CD4-positive, alpha-beta T cell (primary cell): ENCODE measurements at places on chromosomes 3 and 15.

DNA sequence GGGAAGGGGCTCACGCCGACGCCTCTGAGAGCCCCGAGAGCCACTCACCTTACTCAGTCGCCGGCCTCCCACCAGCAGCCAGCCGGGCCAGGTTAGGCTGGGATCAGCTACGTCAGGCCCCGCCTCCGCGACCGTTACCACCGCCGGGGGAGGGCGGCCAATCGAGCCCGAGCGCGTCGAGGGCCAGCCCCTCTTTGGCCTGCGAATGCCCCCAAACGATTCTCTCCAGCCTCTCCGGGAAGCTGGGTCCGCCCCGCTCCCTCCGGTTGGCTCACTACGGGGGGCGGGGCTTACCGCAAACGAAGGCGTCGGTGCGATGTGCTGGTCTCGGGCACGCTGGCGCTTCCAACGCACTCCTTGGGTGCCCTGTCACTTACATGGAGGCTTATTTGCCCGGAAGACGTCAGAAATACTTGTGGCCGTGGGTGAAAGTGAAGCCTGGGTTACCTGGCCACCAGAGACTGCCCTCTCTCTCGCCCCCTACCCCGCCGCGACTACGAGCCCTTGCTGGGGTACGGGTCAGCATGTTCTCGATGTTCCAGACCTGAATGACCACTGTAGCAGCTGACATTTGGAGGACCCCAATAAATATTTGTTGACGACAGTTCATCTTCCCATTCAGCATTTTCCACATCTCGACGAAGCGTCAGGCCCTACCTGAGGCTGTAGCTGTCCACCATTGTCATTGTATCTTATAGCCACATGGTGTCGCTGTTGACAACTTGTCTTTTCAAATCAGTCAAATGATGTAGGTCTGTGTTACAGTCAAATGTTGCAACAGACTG, at the start of gene CEP70:
Gene CEP70 (minus strand): TSS at position 111 of the 785 bp plus-strand sequence. CDS start 21,333 bp downstream, outside the sequence.
- DNase-seq, result peak; percentile 89

DNA sequence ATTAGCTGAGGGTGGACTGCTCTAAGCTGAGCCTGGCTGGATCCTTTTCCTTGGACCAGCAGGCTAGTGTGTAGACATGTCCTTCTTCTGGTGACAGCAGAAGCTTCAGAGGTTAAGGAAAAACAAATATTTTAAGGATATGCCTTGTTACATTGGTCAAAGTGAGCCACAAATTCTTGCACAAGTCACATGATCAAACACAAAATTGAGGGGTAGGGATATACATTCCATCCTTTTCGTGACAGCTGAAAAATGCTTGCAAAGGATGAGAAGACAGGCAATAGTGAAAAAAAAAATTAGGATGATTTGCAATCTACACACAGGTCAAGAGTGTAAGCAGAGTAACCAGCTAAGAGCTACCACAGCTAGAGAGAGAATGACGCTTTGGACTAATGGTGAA, 21.1 kb upstream of the OXTR start:
- DNase-seq, result no peak

DNA sequence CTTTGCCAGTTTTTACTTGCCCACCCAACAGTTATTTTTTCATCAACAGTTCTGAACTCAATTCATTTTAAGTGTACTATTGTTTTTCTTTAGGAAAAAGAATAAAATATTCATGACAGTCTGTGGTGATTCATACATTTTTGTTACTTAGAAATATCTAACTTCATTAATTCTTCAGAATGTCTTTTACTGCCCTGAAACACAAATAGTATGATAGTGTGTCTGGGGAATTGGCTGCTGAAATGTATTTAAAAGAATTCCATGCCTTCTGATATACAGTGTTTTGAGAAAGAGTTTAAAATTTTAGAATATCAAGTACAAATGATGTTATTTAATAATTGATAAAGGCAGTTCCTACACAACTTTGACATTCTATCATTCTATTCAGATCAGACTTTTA, 854.1 kb downstream of the NAALADL2 start:
- no peak for DNase-seq

DNA sequence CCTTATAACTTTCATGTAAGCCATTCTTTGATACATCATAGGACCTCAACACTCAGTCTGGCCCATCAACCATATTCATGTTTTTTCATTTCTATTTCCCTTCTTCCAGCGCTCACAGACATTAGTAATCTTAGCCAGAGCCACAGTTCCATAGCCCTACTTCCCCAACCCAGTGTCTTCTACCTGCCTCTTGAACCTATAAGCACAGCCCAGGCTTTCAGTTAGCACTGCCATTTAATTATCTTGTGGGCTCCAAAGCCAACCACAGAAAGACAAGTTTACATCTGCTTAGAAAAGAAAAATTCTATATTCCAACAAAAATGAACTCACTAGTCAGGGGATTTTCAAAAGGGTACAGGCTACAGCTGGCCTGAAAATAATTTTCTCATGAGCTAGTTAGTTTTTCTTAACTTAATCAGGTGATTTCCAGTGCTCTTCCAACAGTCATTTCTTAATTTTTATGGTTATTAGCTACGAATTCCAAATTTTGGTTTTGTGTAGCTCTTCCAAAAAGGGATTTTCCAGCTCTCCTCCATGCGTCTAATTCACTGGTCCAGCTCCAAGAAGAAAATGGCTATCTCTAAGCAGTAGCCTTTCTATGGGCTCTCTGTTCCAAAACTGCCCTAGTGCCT, 13.7 kb downstream of the CD200 start:
- DNase-seq, result no peak

- no peak for DNase-seq
Measured at GRCh38 chr3:171156401-171157010, 130.0 kb upstream of the SLC2A2 start.

GRCh38 chr3:73765878-73766545, 141.3 kb upstream of the PDZRN3 start:
- DNase-seq, result no peak

DNA sequence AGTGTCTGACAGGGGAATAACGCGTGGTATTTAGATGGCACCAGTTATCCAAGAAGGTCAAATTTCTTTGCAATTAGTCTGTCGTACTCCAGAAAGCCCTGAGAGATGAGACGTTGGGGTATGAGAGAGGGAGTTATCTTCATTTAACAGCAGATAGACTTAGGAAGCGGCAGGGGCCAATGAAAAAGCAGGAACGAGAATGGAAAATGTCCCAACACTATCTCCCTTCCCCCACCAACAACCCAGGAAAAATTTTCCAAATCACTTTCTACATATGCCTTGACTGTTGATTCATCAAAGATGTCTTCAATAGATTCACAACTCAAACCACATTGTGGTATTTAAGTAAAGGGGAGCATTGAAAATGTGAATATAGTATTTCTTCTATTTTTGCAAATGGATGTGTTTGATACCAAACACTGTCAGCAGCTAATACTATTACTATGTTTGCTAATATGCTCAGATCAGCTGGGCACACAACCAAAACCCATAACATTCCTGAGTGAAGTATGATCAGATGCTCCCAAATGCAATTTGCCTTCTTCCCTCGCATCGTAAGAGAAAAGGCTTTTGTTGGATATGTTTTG, 13.3 kb upstream of the GREM1 start:
- DNase-seq, result no peak

- no peak for DNase-seq
Measured at GRCh38 chr15:71509139-71509538, 301.2 kb upstream of the NR2E3 start.

GRCh38 chr15:37221671-37222145, 121.4 kb upstream of the MEIS2 start:
- DNase-seq, result no peak

DNA sequence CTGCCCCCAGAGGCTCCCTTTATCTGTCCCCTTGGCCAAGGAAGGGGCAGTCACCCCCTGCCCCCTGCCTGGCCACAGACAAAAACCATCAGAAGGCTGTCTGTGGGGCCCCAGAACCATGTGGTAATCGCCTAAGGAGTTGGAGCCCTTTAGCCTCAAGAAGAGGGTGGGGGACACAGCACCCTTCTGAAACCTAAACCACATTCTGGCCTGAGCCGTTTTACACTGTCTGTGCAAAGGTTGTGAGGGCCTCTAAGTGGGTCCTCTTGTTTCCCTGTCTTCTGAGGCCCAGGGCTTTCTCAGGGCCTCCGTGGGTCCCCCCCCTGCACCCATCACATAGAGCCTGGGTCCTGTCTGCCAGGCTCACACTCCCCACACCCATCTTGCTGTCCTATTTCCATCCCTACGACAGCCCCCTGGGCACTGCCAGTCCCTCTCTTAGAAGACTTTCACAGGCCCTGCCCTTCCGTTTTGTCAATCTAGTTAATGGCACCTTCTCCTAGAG, 17.9 kb upstream of the RPUSD3 start:
- DNase-seq, result no peak

- no peak for DNase-seq
Measured at GRCh38 chr15:90638201-90638691, 78.9 kb upstream of the BLM start.
